ENCODE measurements at places on chromosomes 4 and X.

DNA sequence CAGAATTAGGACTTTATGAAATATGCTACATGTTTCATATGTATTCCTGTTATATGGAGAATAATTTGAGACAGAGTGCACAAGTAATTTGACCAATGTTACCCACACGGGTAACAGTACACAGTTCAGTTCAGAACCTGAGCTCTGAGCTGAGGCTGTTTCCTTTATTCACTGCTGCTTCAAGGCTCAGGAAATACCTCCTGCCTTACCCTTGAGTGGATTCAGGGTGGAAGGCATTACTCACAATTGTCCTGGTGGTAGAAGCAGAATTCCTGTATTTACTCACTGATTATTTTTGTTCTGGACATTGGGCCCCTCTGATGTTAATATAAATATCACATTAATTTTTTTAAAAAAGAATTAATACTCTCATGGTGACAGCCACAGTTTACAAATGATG lies 73.5 kb upstream of the CAMK2D start:
- DNase-seq: no peak

- no peak for DNase-seq
Observed at GRCh38 chrX:150907474-150907873, 9.0 kb upstream of the CD99L2 start.

DNA sequence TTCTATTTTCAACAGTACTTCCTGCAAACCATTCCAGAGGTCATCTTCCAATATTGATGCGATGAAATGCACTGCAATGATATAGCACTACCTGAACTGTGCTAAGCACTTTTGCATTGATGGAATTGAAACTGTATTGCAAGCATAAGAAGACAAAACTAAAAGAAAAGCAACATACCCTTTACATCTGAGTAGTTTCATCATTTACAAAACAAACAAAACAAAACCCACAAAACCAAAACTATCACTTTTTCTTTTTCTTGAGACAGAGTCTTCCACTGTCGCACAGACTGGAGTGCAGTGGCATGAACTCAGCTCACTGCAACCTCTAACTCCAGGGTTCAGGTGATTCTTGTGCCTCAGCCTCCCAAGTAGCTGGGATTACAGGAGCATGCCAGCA lies 120.1 kb upstream of the NAP1L5 start:
- DNase-seq: no peak

GRCh38 chr4:139934057-139934707 lies 219.8 kb downstream of the MAML3 start:
- DNase-seq: no peak

GRCh38 chrX:27976284-27976683 lies 5.0 kb downstream of the DCAF8L1 start:
- no peak for DNase-seq

DNA sequence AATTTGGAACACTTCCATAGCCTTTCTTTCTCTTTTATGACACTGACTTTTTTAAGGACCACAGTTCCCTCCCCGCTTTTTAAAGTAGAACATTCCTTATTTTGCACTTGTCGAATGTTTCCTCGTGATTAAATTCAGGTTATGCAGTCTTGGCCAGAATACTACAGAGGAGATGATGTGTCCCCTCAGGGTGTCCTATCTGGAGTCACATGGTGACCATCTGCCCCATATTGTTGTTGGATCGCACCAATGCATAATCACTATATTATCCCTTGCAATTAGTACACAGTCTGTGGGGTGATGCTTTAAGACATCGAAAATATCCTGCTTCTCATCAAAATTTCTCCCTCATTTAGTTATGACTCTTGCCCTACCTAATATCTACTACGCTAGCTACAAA lies 27.4 kb downstream of the WDFY3 start:
- no peak for DNase-seq
